Renal cortical epithelial cell (primary cell): ENCODE measurements at places on chromosomes 6 and 20. TPM values are rescaled to one million over a fixed set of nuclear protein-coding genes. Genes with fewer than 3 reads are reported as not detected.

Gene OSER1
- total RNA-seq = 36.5 and 39.8 TPM in 2 replicates

- no peak for DNase-seq
These were observed 407.0 kb upstream of the SOX4 start for GRCh38 chr6:21186479-21187055.

GRCh38 chr6:32117461-32117860, 8.3 kb upstream of the TNXB start:
- no peak for DNase-seq

- DNase-seq = peak; percentile 31
These were observed at the start of gene CNR1 for GRCh38 chr6:88165844-88166492. Gene CNR1, minus strand, starts transcription at chr6:88166347. Its CDS starts 21,073 bp downstream, at chr6:88145274.

Gene LY6G6C
- total RNA-seq = not detected in 2 replicates

Gene EYA4
- total RNA-seq = 0.17 and 1.1 TPM in 2 replicates

- DNase-seq = no peak
These were observed 14.8 kb upstream of the CD164 start for GRCh38 chr6:109397020-109397419.

- peak; percentile 9 for DNase-seq
These were observed 149.0 kb upstream of the FUT9 start for GRCh38 chr6:95866732-95867131.

DNA sequence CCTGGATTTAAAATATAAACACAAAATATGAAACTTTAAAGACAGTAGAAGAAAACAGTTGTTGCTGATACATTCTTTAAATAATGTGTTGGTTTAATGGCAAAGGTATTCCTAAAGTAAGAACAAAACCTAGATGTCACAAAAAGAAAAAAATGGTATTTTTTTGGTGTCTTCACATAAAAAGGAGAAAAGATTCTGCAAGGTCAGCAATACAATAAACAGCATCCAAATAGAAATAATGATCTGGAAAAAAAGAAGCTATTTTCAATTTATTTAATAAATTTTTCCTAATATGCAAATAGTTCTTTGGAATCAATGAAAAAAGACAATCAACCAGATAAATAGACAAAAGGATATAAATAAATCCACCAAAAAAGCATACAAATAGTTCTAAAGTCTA, 6.5 kb upstream of the ADGRF1 start:
- no peak for DNase-seq

DNA sequence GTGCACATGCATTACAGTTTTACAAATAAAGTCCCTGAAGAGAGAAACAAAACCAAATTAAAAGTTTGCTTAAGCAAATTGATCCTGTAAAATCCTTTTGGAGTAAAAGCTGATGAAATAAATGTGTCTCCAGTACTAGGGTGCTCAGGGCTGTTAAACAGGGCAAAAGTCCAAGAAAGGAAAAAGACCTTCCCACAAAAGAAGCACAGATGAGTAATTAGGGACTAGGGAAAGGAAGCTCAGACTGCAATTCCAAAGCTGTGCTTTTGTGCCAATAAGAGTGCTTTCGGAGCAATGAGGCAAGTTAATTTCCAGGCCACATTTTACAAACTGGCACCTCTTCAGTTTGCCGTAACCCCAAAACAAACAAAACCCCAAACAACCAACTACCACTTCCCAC, 10.4 kb upstream of the RNF182 start:
- DNase-seq = peak; percentile 53

DNA sequence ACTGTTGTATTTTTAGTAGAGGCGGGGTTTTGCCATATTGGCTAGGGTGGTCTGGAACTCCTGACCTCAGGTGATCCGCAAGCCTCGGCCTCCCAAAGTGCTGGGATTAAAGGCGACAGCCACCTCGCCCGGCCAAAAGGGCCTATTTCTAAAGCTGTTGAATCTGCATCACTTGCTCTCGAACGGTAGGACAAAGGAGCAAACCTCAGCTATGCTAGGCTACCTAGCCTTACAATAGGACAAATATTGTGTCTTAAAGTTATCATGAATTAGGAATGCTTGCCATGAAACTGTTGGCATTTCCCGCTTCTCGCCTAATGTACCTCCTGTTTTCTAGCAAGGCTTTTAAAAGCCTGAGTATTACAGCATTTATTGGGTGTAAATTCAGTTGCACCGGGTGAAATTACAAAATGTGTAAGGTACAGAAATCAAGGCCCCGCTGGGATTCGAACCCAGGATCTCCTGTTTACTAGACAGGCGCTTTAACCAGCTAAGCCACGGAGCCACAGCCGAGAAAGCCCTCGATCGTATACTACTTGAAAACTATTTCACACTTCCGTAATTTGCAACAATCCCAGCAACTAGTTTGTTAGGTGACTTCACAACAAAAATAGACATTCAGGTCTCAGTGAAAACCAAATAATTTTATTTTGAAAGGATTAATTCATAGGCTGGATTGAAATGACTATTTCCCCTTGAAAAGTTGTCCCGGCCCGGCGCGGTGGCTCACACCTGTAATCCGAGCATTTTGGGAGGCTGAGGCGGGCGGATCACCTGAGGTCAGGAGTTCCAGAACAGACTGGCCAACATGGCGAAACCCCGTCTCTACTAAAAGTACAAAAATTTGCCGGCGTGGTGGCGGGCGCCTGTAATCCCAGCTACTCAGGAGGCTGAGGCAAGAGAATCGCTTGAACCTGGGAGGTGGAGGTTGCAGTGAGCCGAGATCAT, 211.6 kb upstream of the ZNF184 start:
- DNase-seq = peak; percentile 76

Gene EDN3
- not detected in 2 replicates for total RNA-seq

DNA sequence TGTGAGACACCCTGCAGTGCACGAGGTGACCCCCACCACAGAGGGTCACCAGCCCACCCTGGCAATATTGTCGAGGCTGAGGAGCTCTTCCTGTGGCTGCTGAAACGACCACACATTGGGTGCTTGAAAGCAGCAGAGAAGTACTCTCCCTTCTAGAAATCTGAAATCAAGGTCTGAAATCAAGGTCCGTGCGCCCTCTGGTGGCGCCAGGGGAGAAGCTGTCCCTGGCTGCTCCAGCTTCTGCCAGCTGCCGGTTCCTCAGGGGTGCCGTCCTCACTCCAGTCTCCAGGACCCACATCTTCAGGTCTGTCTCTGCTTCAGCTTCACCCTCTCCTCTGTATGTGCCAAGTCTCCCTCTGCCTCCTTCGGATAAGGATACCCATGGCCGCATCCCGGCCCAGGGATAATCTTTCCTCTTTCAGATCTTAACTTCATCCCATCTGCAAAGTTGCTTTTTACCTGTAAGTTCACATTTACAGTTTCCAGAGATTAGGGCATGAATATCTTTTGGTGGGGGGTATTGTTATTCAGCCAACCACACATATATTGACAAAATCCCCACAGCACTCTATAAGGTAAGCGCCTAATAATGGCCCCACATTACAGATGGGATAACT, 108.3 kb upstream of the PHACTR3 start:
- peak; percentile 34 for DNase-seq

GRCh38 chr20:46752728-46753127, 43.3 kb downstream of the SLC2A10 start:
- peak; percentile 41 for DNase-seq

- DNase-seq = peak; percentile 91
These were observed 191.3 kb upstream of the FOXA2 start for GRCh38 chr20:22775671-22776139.

Gene SLC2A4RG
- 14.9 and 31.5 TPM in 2 replicates for total RNA-seq

Gene ULBP2
- total RNA-seq = 8.2 and 14.4 TPM in 2 replicates

GRCh38 chr20:15616626-15617025, 956.6 kb downstream of the KIF16B start:
- no peak for DNase-seq

Gene RAB44
- not detected in 2 replicates for total RNA-seq

Gene CLPSL1
- total RNA-seq = not detected in 2 replicates

Gene TRIM31
- not detected in 2 replicates for total RNA-seq

GRCh38 chr6:135820340-135820739, 31.2 kb upstream of the PDE7B start:
- DNase-seq = no peak

DNA sequence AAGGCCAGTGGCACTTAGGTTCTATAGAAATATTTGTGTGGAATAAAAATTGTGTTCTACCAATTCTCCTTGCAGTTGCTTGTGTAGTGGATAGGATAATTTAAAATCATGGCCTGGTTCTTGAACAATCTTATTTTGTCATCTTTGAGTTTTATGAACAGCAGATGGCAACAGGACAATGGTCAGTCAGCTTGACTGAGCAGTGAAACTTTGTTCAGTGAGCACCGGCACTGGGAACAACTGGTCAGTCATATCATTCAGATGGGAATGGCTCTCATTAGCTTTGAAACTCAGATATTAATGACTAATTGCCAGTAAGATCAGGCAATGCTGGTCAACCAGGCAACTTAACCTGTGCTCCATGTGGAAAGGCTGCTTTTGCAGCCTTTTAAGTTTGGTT, 129.2 kb downstream of the BCKDHB start:
- no peak for DNase-seq

Gene ARFRP1
- total RNA-seq = 30.0 and 59.2 TPM in 2 replicates

Gene GABRR1
- total RNA-seq = not detected in 2 replicates

GRCh38 chr6:6694825-6695624, 106.5 kb downstream of the LY86 start:
- peak; percentile 47 for DNase-seq

DNA sequence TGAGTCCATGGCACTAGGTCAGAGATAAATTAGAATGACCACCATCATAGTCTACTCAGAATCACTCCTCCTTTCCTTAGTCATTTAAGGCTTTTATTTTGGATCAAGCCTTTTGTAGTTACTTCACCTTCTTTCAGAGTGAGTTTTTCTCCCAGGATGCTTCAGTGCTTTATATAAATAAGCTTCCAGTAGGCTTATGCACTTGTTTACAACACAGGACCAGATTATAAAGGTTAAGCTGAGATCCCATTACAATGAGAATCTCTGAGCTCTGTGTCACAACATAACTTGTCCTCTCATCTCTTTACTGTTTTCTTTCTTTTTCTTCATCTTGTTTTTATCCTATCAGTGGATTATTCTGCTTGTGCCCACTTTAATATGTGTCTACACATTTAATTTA, 47.9 kb downstream of the CEP57L1 start:
- DNase-seq = no peak
